ENCODE measurements at places on chromosomes 1 and 21. TPM values are rescaled to one million over a fixed set of nuclear protein-coding genes. Genes with fewer than 3 reads are reported as not detected.
A peak's percentile ranks its signal among the peaks of the same experiment; 100 is the strongest.

CRYAA gene
- not detected for polyA plus RNA-seq

OVAAL gene
- polyA plus RNA-seq, result not detected

DNA sequence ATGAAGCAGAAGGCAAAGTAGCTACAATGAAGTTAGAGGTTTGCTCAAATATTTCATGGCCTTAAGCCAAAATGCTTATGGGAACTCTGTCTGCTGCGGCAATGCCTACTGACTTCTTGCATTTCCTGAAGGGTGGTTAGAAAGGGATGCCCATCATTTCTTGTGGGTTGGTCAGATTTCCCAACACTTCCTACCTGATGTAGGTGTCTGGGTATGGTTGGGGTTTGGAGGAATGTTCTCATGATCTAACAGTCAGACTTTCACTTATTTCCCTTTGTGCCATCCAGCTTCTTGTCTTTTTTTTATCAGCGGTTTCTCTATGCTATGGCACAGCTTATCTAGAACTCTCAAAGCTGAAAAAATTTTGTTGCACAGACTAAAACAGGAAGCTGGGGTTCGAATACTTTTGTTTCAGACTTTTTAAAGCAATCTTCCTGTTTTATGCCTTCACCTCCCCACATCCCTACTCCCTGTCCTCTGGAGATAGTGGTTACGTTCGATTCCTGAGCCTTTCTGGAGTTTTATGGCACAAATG is 307.7 kb downstream of the USP25 start:
- no peak for DNase-seq

DNA sequence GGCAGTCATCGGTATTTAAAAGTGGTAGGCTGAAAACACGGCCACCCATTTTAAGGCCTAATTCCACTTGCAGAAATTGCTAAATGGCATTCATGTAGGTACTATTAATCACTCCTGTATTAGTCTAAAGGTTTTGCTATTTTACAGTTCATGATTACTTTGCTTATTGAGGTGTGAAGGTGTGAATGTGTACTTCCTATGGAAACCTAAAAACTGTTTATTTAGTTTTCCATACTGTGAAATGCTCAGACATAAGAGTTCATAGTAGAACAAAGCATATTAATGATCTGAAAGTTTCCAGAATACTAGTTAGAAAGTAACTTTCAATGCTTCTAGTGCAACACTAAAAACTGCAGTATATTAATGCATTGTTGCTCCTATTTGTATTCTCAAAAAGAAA is 69.8 kb downstream of the ITGB3BP start:
- no peak for DNase-seq

DNA sequence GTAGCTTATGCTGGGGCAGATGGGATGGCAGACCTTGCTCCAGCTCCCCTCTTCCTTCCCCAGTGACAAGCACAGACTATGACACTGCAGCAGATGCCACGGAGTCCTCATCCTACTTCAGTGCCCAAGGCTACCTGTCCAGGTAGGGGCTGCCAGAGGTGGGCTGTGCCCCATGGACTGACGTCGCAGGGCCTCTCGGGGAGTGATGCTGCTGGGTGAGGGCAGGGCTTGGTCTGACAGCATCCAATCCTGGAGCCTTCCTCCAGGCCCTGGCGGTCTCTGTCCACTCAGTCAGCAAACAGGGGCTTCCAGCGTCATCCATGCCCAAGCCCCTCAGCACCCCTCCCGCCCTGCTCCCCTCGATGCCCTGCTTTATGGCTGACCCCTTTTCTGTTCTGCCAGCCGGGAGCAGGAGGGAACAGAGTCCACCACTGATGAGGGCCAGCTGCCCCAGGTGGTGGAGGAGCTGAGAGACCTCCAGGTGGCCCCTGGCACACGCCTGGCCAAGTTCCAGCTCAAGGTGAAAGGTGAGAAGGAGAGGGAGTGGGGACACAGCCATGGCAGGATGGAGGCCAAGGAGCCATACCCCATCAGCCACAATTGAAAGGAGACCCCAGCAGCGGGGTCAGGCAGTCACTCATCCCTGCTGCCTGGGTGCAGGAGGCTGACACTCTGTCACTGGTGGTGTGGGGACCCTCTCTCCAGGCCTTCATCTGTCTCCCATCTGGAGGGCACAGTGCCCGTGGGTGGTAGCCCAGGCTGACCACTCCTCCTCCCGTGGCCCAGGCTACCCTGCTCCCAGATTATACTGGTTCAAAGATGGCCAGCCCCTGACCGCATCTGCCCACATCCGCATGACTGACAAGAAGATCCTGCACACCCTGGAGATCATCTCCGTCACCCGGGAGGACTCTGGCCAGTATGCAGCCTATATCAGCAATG is 73.6 kb downstream of the TRIM11 start:
- no peak for DNase-seq

GRCh38 chr1:16612332-16613172 is 812 bp downstream of the NBPF1 start:
- DNase-seq, result peak; percentile 91
